ENCODE measurements at places on chromosomes 6 and 20. TPM values are rescaled to one million over a fixed set of nuclear protein-coding genes. Genes with fewer than 3 reads are reported as not detected.
A peak's percentile ranks its signal among the peaks of the same experiment; 100 is the strongest.

- DNase-seq, result peak; percentile 57
These were observed 7.8 kb downstream of the ADA start for GRCh38 chr20:44643596-44644229.

- no peak for DNase-seq
These were observed 58.2 kb downstream of the SMAP1 start for GRCh38 chr6:70725817-70726415.

GRCh38 chr6:19842030-19842615 is 5.0 kb downstream of the ID4 start:
- DNase-seq, result no peak

DNA sequence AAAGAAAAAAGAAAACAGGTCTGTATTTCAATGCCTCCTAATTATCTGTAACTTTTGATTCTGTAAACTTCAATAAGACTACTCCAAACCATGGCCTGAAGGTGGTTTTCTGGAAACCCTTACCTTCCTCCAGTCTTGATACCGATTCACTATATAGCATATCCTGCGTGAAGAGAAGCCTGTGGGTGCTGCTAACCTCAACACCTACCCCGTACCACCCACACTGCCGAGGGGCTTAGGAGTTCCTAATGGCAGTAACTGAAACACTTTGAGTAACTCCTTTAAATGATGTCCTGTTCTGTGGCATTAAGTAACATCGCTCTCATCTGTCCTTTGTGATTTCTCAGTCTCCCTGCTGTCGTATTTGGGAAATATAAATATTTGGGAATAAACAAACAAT is 104.5 kb upstream of the CARMIL1 start:
- DNase-seq, result no peak

The SMPDL3A gene
- total RNA-seq, result 129 TPM

The GPR6 gene
- not detected for total RNA-seq

GRCh38 chr6:127748290-127748689 is 152.6 kb downstream of the THEMIS start:
- DNase-seq, result no peak

DNA sequence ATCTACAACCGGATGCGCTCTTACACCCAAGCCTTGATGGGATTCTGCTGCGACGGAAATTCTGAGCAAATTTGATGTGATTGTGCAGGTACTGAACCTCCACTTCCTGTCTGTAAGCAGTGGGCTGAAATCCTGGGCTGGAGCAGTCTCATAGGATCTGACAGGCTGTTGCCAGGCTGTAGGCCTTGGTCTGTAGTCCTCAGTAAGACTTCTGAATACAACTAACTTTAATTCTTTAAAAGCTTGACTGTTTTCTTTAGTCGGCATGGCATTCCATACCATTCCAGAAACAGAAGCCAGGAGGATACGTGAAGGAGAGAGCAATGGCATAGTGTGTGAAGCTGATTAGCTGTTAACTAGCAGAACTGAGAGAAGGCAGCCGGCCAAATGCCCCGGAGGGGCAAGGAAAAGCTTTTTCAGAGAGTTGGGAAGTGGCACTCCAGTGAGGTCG is 68.3 kb downstream of the ADTRP start:
- DNase-seq, result no peak

DNA sequence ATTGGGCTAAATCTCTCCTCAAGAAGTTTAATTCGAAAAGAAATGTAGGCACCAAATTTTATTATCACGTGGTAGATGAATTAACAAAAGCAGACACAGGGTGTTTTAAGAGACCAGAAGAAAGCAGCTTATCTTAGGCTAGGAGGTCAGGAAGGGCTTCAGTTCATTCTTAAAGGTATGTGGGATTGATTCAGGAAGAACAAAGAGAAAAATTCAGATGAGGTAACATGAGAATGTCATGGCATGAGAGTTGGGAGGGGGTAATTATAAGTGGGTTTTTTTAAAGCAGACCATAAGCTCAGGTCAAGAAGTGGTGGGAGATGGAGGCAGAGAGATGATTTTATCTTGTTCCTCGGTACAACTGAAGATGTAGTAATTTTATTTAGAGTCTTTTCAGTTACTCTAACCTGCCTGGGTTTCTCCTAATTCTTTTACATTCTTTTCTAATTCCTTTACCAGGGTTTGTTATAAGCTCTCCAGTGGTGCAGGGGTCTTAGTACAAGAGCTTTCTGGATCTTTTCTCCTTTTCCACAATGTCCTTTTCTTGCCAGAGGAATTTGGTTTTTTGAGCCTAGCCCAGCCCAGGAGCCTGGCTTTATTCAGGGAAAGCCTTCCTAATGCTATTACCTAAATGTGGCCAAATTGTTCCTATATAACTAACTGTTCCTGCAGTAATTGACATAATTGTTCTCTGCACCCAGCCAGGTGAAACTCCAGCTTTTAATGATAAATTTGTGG is 474.1 kb upstream of the BTBD3 start:
- DNase-seq, result no peak

- no peak for DNase-seq
These were observed 482.9 kb downstream of the GRIK2 start for GRCh38 chr6:101876431-101876830.

The ADAT2 gene
- total RNA-seq, result 6.7 TPM

- no peak for DNase-seq
These were observed 40.9 kb downstream of the RPP40 start for GRCh38 chr6:4962905-4963304.

GRCh38 chr20:4794846-4795245 is 73.1 kb downstream of the PRND start:
- DNase-seq, result no peak

The MLIP gene
- 2.1 TPM for total RNA-seq

- no peak for DNase-seq
These were observed 48.2 kb downstream of the PLG start for GRCh38 chr6:160750276-160750689.

The TRAPPC3L gene
- total RNA-seq, result not detected

GRCh38 chr6:64502801-64503200 is 867.2 kb downstream of the PHF3 start:
- DNase-seq, result no peak

The GPR63 gene
- total RNA-seq, result 1.8 TPM

The BPIFB2 gene
- total RNA-seq, result not detected

DNA sequence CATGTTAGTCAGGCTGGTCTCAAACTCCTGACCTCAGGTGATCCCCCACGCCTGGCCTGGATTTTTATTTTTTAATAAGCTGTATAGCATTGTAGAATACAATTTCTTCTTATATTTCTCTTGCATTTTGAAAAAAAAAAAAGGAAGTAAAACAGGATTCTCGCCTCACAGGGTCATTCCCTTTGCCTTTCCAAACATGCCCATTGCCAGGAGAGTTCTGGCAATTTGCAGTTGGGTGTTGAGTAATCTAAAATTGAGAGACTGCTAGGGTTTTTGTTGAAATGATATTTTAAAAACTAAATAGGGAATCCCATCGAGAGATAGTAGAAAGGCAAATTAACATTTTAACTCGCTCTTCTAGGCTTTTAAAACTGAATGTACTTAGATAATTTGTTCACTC is 196.1 kb downstream of the JARID2 start:
- no peak for DNase-seq

DNA sequence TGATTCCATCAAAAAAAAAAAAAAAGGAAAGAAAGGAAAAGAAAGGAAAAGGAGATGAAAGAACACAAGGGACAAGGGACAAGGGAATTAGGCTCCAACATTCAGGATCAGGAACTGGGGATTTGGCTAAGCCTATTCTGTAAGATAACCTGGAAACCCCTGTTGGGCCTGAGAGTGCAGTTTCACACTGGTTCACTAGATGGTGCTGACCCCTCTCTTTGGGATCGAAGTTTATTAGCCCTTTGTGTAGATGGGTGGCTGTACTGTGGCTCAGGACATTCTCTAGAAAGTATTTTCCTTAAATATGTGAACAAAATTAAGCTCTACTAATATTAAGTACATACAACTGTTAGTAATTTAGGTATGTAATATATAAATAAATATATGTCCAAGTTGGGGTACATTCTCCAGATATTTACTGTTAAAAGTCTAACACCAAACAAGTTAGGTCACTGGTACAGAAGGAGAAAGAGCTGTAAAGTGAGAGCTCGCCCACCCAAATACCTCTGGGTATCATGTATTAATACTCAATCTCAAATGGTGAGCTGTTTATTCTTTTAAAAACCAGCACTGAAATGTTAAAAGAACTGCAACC is 6.3 kb downstream of the OR2A4 start:
- peak; percentile 31 for DNase-seq

- DNase-seq, result no peak
These were observed 177.9 kb downstream of the TFAP2C start for GRCh38 chr20:56806952-56807517.

All from left colon (tissue), 2 donors.